ENCODE measurements at places on chromosomes 16 and 17. TPM values are rescaled to one million over a fixed set of nuclear protein-coding genes. Genes with fewer than 3 reads are reported as not detected.

Gene DOC2A
- total RNA-seq = not detected

Gene CCL18
- total RNA-seq = 0.77 TPM

Gene EPX
- not detected for total RNA-seq

DNA sequence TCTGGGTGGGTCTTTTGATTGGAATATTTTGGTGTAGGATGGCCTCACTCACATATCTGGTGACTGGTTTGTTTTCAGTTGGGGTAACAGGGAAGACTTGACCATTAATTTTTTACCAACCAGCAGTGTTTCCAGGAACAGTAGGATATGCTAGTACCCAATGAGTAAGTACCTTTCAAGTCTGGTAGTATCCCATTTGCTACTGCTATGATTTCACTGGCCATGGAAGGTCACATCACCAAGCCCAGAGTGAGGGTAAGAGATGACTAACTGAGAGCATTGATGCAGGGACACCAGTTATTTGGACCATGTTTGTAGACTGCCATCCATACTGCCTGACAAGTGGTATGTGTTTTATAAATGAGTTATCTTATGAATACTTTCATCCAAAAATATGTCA lies 277.7 kb downstream of the MAP2K6 start:
- no peak overlapping the region for H3K27ac ChIP-seq

DNA sequence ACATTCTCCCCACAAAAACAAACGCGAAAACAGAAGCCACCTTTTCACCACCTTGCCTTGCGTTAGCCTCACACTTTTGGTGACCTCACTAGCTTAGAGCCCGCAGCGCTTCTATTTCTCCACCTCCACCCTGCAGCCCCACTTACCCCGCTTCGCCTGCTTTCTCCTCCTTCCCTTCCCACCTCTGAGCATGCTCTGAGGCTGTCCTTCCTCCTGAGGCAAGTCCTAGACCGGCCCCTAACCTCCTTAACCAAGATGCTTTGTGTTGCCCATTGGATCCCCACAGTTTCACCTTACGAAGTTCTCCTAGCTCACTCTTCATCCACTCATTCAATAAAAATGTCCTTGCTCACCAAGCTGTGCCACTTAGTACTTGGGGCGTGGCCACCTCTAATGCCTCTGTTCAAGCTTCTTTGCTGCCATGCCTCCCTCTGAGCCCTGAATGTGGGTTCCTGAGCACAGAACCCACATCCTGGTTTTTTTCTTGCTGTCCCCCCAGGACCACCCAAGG lies 1.3 kb downstream of the GNGT2 start:
- no peak overlapping the region for H3K27ac ChIP-seq
- no peaks in the 10 kb centered on the region for H3K36me3 ChIP-seq
- H3K27me3 ChIP-seq = no peaks in the 10 kb centered on the region
- H3K4me1 ChIP-seq = no peaks in the 10 kb centered on the region
- no peak overlapping the region for H3K4me3 ChIP-seq

DNA sequence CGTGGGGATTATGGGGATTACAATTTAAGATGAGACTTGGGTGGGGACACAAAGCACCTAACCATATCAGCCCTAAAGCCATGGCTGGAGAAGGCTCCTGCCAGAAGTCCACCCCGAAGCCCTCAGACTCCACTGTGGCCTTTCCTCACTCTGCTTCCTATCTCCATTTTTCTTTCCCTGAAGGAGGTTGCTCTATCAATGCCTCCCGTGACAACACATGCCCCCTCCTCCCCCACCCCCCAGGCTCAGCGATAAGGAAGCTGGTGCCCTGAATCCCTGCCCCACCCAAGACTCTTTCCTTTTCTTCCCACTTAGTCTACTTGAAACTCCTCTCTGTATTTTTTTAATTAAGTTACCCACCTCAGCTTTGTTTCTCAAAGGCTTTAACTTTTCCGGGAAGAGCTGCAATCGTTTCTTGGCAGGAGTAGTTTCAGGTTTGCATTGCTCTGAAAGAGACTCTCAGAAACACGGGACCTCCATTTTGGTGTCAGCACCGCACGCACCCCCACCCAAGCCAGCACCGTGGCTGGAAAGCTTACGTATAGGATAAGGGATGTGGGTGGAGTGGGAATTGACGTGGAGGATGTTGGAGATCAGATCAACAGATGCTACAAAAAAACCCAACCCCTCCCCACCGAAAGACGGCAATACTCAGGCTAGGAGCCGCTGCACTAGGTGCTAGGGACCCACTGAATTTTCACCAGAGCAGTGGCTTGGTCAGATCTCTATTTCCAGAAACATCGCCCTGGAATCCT lies 15.2 kb upstream of the CA4 start:
- peaks cover 6% of the 10 kb centered on the region for H3K4me1 ChIP-seq
- H3K27me3 ChIP-seq = peaks cover 13% of the 10 kb centered on the region
- no peaks in the 10 kb centered on the region for H3K36me3 ChIP-seq
- no peak for DNase-seq
- H3K4me3 ChIP-seq = peak overlapping the region; percentile 86

- no peak overlapping the region for H3K27ac ChIP-seq
- DNase-seq = no peak
- no peak overlapping the region for H3K4me3 ChIP-seq
- H3K27me3 ChIP-seq = no peaks in the 10 kb centered on the region
Observed at GRCh38 chr16:2457946-2458345, 2.0 kb upstream of the TEDC2 start.

GRCh38 chr17:74647871-74648672 lies 24.5 kb upstream of the CD300E start:
- no peak overlapping the region for H3K4me3 ChIP-seq
- H3K4me1 ChIP-seq = no peaks in the 10 kb centered on the region
- no peaks in the 10 kb centered on the region for H3K27me3 ChIP-seq
- H3K27ac ChIP-seq = no peak overlapping the region
- no peaks in the 10 kb centered on the region for H3K36me3 ChIP-seq
- DNase-seq = no peak

- H3K27ac ChIP-seq = peak overlapping the region; percentile 61
- peaks cover 4% of the 10 kb centered on the region for H3K36me3 ChIP-seq
- H3K27me3 ChIP-seq = no peaks in the 10 kb centered on the region
- DNase-seq = no peak
Observed at GRCh38 chr17:78789149-78789662, 7.1 kb upstream of the CYTH1 start.

- peak overlapping the region; percentile 66 for H3K27ac ChIP-seq
- peaks cover 63% of the 10 kb centered on the region for H3K36me3 ChIP-seq
- H3K4me1 ChIP-seq = peaks cover 20% of the 10 kb centered on the region
- peak; percentile 33 for DNase-seq
- no peak overlapping the region for H3K4me3 ChIP-seq
Observed at GRCh38 chr16:23466162-23466885, 13.3 kb upstream of the COG7 start.

GRCh38 chr17:47423406-47424295 lies 99.9 kb downstream of the EFCAB13 start:
- DNase-seq = peak; percentile 45
- no peak overlapping the region for H3K27ac ChIP-seq
- peak overlapping the region; percentile 57 for H3K4me3 ChIP-seq

Measured in psoas muscle (tissue), 8 donors.